ENCODE measurements at places on chromosomes 12 and 14.
A peak's percentile ranks its signal among the peaks of the same experiment; 100 is the strongest.

DNA sequence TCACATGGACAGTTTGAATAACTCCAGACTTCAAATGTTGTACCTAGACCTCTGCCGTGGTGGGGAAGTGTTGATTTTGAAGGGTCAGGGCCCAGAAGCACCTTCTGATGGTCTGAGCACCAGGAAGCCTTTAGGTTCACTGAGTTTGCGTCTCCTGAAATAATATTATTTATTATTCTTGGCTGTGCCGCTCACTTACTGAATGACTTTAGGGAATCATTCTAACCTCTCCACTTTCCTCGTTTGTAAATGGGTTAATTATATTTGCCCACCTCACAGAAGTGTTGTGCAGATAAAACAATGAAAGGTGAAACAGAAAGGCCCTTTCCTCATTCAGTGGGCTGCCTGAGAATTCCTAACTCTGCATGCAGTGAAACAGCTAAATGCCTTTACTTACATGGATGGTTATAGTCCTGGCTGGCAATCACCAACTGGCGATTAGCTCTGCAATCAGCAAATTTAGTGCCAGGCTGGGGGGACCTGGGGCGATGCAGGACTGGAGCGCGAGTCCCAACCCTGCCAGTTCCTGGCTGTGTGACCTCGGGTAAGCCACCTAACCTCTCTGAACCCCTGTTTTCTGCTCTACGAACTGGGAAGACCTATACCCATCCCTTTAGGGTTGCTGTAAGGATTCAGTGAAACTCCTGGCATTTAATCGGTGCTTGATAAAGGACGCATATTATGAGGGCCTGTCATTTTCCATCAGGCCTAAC, 57.5 kb downstream of the MAP1LC3B2 start:
- no peak for DNase-seq

DNA sequence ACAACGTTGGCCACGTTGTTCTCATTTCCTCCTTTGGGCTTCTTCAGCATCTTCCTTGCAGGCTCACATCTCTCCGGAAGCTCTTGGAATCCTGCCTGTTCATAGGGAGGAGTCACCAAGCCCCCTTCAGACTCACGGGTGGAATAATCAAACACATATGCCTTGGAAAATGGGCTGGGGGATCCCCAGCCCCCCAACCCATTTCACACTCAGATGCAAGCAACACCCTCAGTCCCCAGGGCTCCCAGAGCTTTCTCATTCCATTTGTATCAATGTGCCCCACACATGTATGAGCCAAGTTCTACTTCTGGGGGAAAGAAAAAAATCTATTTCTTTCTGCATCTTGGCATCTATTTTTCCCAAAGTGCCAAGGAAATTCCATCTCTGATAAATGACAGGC, 33.1 kb downstream of the WSCD2 start:
- DNase-seq, result no peak

DNA sequence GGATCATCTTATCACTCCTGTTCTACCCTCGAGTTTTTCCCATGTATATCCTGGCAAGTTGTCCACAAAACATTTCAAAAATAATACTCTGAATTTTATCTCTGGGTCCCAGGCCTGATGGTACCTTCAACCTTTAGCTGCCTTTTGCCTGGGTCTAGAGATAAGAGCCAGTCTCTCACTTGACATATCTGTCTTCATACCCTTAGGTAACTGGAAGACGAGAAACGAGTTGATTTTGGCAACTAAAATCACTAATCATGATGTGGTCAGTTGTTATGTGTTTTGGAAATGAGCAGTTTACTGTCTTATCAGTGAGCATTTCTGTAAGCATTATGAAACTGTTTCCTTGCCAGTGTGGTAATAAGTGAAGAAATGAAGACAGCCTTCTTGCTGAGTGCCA, 6.3 kb downstream of the RNF10 start:
- no peak for DNase-seq

- DNase-seq, result no peak
Measured at GRCh38 chr12:27469176-27469736, 22.7 kb downstream of the SMCO2 start.

DNA sequence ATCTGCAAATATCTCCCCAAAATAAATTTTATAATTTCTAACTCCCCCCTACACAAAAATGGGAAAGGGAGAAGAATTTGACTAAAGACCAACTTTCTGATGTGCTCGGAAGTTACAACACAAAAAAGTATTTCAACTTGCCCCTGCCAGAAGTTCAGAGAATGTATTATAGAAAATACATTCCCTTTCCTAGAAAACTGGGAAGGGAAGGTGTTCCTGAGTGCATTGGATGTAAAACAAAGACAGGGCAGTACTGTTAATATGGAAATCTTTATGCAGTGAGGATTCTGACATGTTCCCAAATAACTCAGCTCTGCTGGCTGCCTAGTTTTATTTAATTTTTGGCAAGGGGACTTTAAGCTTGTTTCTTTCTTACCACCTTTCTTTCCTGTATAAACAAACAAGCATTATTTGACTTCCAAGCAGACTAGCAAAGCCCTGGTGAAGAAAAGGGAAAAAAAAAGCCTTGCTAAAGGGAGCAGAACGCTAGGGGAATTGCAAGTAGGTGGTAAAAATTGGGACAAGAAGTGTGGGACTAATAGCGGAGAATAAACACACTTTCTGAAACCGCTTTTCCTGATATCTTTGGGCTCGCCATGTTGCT, 124.1 kb downstream of the STXBP6 start:
- no peak for DNase-seq

DNA sequence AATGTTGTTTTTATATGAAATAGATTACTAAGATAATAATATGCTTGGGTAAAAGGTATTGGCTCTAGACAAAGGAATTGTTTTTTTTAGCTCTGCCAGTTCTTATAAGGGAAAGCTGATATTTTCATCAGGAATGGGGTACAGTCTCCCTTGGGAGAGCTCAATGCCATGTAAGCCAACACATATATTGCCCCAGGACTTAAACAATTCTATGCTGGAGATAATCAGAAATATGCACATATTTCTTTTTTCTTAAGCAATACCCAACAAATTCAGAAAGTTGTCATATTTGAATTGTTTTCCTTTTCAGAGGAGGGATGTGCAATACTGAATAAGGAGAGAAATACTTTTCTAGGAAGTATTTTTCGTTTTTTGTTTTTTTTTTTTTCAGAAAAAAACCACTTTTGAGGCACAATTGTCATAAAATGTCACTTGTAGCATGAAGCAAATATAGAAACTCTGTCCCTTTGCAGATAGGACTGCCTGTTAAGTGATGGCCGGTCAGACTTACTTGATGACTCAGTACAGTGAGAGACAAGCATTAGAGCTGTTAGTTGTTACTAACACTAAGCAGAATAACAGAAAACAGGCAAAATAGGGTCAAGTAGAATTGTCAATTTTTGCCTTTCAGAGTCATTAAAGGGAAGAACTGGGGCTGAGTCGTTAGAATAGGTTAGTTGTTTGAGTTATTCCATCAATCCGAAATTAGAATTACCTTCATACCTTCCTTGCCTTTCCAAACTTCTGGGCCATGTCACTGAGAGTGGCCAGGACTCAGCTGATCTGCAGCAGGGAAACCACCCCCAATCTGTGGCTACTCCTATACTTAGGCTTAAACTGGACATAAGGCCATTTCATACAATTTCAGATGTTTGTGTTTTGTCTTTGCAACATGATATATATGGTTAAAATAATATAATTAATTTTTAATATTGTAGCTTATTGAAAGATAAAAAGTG, 168.1 kb downstream of the SLC38A4 start:
- DNase-seq, result no peak

- DNase-seq, result no peak
Measured at GRCh38 chr14:95575840-95576473, 41.1 kb downstream of the GLRX5 start.

DNA sequence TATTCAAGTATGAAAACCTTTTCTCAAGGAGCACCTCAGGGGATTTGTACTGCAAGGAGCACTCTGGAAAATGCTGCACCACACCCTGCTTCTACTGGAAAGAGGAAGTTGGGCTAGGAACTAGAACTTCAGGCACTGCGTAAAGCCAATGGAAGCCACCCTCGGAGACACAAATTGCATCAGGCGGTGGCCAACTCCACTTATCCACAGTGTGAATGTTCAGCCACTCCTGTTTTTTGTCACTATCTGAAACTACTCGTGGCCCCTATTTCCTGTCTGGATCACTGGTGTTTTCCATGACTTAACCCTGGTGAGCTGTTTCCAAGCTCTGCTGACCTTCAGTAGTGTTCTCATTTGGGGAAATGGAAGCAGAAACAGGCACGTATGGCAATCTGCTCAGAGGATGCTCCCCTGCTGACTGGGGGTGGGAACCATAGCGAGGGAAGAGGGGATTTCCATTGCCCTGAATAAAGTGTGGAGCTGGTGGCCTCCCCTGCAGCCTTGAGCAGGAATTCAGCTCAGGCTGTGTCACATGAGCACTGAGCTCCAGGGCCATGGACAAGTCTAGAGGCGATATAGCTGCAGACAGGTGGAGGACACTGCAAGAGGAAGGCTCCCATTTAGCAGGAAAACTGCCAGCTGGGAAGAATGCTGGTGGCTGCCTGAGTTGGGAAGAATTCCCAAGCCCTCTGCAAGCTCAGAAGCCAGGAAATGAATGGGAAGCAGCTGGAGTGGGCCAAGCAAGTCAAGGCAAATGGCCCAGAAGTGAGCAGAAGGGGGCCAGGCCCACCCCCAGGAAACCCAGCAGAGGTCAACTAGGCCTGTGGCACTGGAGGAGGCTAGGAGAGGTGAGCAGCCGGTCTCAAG, 50.5 kb upstream of the RAP1B start:
- no peak for DNase-seq

GRCh38 chr14:68807148-68807600, 14.3 kb upstream of the ZFP36L1 start:
- peak; percentile 94 for DNase-seq

DNA sequence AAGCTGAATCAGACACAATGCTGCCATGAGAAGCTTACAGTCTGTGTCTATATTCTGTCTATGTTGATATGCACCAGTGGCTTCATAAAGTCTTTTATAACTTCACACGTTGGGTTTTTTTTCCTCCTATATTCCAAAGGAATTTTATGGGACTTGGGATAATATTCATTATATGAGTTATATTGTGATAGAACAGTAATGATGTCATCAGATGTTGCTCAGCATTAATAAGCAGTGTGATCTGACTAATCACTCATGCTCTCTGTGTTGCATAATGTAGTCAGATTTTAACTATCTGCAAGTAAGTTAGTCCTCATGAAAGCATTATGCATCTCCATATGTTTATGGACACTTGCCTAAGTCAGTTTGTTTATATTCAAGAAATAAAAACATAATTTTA, 159.6 kb downstream of the PLCZ1 start:
- DNase-seq, result no peak

GRCh38 chr12:79566452-79567174, 124.2 kb downstream of the PAWR start:
- DNase-seq, result peak; percentile 80

GRCh38 chr12:124347805-124348658, 53.1 kb downstream of the RFLNA start:
- no peak for DNase-seq

- no peak for DNase-seq
Measured at GRCh38 chr12:12191008-12191407, 75.8 kb downstream of the LRP6 start.

DNA sequence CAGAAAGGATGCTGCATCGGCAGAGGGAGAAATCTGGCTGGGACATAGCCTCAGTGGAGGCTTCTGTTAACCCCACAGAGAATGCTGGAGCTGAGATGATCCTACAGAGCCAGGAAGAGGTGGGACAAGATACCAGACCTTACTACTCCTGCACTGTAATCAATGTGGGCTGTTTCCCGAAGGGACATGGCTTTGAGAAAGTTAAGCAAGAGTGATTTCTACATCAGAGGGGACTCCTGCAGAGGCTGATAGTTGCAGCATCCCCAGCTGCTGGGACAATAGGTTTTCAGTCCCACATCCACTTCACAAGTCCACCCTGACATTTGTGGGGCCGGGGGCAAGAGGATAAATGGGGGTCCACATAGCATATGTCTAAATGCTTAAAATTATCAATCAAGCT, 22.5 kb upstream of the CMKLR1 start:
- DNase-seq, result no peak
